NCI-H2171 (cell line): ENCODE measurements at places on chromosomes 2 and 18.

- DNase-seq: no peak
Observed at GRCh38 chr2:20469595-20469994, 22.7 kb downstream of the RHOB start.

DNA sequence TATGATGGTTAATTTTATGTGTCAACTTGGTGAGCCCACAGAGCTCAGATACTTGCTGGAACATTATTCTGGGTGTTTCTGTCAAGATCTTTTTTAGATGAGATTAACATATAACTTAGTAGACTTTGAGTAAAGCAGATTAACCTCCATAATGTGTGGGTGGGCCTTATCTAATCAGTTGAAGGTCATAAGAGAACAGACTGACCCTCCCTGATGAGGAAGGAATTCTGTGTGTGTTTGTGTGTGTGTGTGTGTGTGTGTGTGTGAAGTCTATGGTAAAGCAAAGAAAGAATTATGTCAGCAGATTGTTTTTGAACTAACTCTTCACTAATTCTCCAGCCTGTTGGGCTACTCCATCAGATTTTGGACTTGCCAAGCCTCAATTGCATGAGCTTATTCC, 232.2 kb upstream of the MEX3C start:
- no peak for DNase-seq

DNA sequence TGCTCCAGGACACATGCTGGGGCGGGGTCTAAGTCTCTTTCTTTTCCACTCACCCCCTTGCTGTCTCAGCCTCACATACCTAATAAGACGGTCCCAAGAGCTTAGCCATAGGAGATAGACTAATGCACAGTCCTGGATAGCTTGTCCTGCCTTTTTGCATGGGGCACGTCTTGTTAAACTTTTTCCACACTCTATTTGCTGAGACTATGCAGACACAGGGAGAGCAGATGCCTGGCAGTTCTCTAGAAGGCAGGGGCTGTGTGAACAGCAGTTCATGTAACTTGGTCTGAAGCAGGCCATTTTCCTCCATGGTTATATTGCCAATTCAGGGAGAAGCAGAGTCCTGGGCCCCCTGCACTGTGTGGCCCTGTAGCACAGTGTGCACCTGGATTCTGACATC, 142.1 kb downstream of the SEPTIN10 start:
- DNase-seq: no peak

- DNase-seq: no peak
Observed at GRCh38 chr2:186349508-186349907, 136.6 kb upstream of the ZC3H15 start.

DNA sequence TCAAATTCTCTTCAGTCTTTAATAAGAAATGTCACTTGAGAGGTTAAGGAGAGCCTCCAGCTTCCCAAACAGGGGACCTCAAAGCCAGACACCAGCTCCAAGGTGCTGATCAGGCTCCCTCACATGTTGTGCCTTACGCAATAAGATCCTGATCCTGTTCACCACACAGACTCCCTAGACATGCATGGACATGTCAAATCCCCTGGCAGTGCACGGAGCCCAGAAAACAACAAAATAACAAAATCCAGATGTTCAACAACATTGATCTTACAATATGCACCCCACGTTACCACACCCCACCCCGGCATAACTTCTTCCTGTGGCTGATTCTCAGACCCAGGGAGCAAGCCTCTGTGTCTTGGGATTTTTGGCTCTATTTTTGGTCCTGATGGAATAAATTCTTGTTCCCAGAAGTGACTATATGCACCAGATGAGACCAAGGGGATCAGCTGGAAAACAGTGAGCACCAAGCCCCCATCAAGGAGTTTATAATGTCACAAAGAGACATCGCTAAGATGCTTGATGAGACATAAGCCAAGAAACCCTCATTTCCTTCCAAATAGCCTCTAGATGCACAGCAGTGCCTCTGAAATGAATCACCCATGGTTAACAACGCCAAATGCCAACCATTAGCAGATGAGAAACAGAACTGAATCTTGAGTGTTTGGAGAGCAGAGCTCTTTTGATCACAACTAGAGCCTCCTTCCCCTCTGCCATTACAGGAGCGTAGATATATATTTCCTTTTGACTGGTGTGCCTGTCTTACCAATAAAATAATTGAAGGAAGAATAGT, 198.2 kb downstream of the PRKCE start:
- peak; percentile 34 for DNase-seq

DNA sequence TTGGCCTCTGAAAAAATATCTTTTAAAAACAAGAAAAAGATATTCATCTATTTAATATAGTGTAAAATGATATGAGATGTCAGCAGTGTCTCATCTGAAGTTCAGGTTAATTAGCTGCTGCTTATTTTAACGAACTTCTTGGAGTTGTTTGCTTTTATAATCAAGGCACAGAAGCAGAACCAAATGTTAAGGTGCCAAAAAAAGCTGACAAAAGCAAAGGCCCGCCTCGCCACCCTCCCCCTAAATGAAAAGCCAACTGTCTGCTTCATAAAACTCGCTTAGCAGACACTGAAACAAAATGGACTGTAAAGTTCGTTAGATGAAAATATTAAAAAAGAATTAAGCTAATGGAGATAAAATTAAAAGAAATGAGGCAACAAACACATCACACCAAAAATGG, 562.6 kb downstream of the ZEB2 start:
- peak; percentile 11 for DNase-seq

DNA sequence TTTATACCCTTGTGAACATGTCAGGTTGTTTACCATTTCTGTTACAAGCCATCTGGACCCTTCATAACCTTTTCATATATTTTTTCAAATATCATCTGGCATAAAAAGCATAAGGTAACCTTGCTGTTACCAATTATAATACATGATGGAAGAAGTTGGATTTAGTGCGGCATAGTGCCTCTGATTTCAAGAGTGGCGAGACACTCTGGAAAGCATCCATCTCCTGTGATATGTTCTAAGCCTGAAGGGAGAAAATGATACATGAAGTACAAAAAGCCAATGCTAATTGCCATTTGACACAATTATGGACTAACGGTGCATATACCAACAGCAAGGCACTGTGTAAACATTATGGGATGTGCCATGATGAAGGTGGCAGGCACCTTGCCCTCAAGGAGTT, 75.1 kb downstream of the DCC start:
- DNase-seq: no peak

DNA sequence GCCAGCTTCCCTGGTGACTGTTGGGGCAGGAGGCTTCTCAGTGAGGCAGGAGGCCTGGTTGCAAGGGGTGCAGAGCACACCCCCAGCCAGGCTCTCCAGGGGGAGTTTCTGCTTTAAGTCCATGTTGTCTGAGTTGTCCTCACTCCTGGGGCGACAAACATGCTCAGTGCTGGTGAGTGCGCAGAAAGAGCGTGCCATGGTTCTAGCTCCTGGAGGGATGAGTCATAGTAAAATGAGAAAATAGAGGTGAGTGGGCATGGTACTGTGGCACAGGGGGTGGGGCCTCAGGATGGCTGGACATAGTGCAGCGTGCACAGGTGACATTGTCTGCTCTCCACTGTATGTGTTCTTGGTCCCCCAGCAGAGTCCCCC, 457.2 kb upstream of the HS6ST1 start:
- DNase-seq: no peak

- DNase-seq: peak; percentile 2
Observed at GRCh38 chr2:43605079-43605655, 9.3 kb upstream of the THADA start.

- DNase-seq: no peak
Observed at GRCh38 chr2:9984217-9984739, 32.8 kb downstream of the GRHL1 start.

DNA sequence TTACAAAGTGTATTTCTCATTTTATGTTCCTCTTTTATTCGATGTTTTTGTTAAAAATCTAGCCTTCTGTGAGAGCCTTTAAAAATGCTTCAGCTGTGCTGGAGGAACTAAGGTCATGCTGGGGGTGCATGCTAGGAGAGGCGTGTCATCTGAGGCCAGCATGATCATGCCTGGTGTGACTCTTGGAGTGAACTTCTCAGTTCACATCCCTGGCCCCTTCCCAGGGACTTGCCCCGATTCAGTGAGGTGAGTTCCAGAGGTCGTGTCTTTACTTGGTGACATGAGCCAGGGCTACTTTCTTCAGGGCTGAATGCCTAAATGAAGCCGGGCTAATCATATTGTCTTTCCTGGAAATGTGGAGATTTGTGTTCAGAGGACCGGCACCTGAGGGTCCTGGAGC, 264.9 kb downstream of the MREG start:
- DNase-seq: no peak

- no peak for DNase-seq
Observed at GRCh38 chr2:199484927-199485326, 27.2 kb upstream of the SATB2 start.

GRCh38 chr18:4157352-4157751, 297.8 kb downstream of the DLGAP1 start:
- DNase-seq: no peak

GRCh38 chr2:117692001-117692763, 122.3 kb upstream of the DDX18 start:
- DNase-seq: no peak

DNA sequence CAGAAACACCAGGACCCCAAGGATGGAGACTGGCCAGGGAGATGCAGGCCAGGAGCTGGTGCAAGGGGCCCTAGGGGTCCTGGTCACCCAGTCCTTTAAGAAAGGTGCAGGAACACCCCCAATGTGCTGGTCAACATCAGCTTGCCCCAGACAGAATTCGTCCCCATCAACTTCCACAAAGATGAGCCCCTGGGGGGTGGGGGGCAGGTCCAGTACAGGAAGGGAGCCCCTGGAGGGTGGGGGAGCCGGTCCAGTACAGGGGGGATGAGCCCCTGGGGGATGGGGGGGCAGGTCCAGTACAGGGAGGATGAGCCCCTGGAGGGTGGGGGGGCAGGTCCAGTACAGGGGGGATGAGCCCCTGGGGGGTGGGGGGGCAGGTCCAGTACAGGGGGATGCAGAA, 160.7 kb upstream of the SALL3 start:
- DNase-seq: no peak

DNA sequence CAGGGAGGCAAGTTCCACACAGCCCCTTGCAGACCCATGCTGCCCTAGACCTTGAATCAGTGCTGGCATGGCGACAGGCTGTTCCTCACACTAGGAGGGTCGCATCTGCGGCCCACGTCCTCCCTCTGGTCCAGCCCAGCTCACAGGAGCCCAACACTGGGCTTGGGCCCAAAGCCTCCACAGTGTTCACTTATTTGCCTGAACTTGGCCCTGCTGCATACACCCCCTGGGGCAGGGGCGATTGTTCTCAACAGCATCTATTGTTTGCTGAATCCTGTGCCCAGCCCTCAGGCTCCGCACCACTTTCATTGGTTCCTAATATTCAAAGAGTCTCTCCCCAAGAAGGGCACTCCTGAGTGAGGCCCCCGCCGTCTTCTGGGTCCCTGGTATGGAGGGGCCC, 90.7 kb downstream of the ZBTB7C start:
- DNase-seq: no peak

DNA sequence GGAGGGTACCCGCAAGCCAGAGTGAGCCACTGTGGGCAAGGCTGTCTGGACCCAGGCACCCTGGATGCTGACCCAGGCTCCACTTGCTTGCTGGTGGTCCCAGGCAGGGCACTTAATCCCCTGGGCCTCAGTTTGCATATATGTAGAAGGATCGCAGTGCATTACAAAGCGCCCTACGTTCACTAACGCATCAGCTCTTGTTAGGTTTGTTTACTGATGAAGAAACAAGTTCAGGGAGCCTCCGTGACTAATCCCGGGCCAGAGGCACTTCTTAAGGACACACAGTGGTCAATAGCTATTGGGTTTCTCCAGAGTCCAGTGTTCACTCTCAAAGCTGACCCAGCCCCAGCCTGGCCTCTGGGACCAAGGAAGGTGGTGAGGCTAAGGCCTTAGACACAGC, 70.2 kb downstream of the LBH start:
- DNase-seq: no peak

DNA sequence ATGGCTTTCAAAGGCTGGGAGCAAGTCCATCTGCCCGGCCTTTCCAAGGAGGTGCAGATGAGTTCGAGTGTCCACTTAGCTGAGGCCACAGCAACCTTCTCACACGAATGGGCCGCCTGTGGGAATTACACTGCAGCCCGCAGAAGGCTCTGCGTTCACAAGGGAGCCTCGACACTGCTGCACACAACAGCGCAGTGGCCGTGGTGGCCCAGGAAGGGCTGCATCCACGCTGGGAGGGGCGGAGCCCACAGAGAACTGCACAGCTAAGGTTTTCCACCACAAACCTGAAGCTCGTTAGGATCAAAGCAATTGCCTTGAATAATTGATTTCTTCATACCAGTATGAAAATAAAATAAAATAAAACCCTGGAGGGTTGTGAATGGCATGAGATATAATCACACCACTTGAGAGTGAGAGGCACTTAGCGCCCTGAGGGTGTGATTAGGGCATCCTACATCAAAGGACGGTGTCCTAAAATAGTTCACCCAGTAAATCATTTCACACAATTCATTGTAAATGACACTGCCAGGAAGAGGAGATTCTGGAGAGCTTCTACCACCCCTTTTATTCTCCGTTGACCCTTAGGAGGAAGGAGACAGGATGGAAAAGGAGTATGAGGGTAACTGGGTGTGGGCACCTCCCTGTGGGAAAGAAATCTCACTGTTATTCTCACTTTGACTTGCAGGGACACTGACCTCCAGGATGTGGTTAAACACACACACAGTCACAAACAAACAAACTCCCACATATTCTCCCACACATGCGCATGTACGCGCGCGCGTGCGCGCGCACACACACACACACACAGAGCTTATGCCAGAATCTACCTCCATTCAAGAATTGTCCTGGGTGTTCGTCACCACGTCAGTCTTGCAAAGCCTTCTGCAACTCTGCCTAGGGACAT, 256.6 kb upstream of the ID2 start:
- no peak for DNase-seq

GRCh38 chr2:41890341-41890740, 157.5 kb upstream of the PKDCC start:
- DNase-seq: no peak

DNA sequence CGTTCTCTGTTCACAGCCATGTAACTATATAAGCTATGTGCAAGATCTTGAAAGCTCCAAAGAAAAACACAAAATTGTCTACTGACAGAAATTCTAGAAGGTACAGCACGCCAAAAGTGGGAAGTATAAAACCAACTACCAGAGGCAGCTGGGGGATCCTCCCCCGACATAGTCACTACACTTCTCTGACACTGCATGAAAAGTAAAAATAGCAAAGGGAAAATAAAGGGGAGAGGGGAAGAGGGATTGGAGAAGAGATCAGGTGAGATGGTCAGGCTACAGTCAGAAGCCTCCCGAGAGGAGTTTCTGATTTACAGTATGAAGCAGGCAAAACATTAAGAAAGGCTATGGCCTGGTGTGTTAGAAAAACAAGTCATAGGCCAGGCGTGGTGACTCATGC, 39.8 kb upstream of the PCBP1 start:
- DNase-seq: no peak
